ENCODE measurements at places on chromosomes 7 and 10. TPM values are rescaled to one million over a fixed set of nuclear protein-coding genes. Genes with fewer than 3 reads are reported as not detected.

The LLCFC1 gene
- total RNA-seq: not detected

The PAX4 gene
- not detected for total RNA-seq

The KEL gene
- total RNA-seq: 2.3 TPM

The AKR1C4 gene
- total RNA-seq: not detected

The SYT15 gene
- 17.1 TPM for total RNA-seq

The CYP3A7 gene
- total RNA-seq: not detected

The SCART1 gene
- 4.7 TPM for total RNA-seq

The SPDYE2 gene
- 0.31 TPM for total RNA-seq

The PTF1A gene
- total RNA-seq: not detected

The ACHE gene
- 0.94 TPM for total RNA-seq

The MMD2 gene
- 3.7 TPM for total RNA-seq

The WDR86 gene
- 101 TPM for total RNA-seq

The C10orf143 gene
- 4.8 TPM for total RNA-seq

The ZNF488 gene
- total RNA-seq: 0.71 TPM

The CALY gene
- 0.98 TPM for total RNA-seq

The EIF4H gene
- 213 TPM for total RNA-seq

The CLDN12 gene
- 29.1 TPM for total RNA-seq

The TAS2R3 gene
- total RNA-seq: 6.1 TPM

The WNT8B gene
- total RNA-seq: not detected

The BRI3 gene
- total RNA-seq: 132 TPM

The FOXI2 gene
- 0.40 TPM for total RNA-seq

The CNTNAP2 gene
- total RNA-seq: 0.49 TPM

The EPHB6 gene
- 15.7 TPM for total RNA-seq

The STEAP4 gene
- total RNA-seq: 189 TPM

The AKR1D1 gene
- not detected for total RNA-seq

The PGAM2 gene
- total RNA-seq: 0.85 TPM
